ENCODE measurements at places on chromosomes 4 and X.

GRCh38 chr4:110489901-110490508 is 14.1 kb downstream of the ENPEP start:
- DNase-seq: no peak

- no peak for DNase-seq
Measured at GRCh38 chrX:67104982-67105757, 438.7 kb upstream of the AR start.

DNA sequence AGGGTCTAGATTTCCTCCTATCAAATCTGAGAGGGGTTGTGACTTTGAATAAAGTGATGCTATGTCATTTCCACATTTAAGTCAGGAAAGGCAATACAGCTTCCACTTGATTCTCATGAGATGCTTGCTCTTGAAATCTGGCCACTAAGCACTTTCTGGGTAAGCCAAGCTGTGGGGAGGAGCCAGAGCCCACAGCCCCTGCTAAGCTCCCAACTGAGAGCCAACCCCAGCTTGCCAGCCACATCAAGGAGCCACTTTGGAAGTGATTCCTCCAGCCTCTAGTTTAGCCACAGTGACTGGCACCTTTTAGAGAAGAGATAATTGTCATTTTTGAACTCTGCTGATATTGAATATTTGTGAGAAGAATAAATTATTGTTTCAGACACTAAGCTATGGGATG is 1441.5 kb upstream of the IGFBP7 start:
- no peak for DNase-seq

GRCh38 chrX:136380010-136380769 is 79.4 kb downstream of the ADGRG4 start:
- DNase-seq: no peak

GRCh38 chr4:157996061-157997028 is 176.5 kb downstream of the GASK1B start:
- no peak for DNase-seq

- DNase-seq: no peak
Measured at GRCh38 chr4:31787701-31788100, 1067.5 kb downstream of the PCDH7 start.

GRCh38 chrX:39296472-39296871 is 495.2 kb downstream of the MID1IP1 start:
- DNase-seq: no peak

GRCh38 chrX:14801136-14801535 is 71.7 kb downstream of the FANCB start:
- no peak for DNase-seq

DNA sequence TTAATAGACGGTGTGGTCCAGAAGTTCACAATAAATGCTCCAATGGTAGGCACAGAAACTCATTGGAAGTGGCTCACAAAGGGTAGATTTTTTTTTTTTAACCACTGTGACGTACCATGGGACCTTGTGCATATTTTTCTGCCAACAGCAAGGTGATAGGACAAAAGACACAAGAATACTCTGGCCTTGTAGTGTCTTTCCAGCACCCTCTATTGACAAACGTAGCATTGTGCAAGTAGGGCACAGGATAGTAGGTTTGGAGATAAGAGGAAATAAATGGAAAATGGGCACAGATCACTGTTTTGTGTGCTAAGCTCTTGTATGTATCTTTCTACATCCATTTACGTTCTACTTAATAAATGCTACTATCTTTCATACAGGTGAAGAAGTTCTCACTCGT is 2054.9 kb downstream of the PCDH7 start:
- DNase-seq: peak; percentile 32

GRCh38 chr4:88112856-88113255 is 45.6 kb downstream of the ABCG2 start:
- DNase-seq: no peak

- no peak for DNase-seq
Measured at GRCh38 chrX:78042601-78043000, 61.4 kb upstream of the PGK1 start.

DNA sequence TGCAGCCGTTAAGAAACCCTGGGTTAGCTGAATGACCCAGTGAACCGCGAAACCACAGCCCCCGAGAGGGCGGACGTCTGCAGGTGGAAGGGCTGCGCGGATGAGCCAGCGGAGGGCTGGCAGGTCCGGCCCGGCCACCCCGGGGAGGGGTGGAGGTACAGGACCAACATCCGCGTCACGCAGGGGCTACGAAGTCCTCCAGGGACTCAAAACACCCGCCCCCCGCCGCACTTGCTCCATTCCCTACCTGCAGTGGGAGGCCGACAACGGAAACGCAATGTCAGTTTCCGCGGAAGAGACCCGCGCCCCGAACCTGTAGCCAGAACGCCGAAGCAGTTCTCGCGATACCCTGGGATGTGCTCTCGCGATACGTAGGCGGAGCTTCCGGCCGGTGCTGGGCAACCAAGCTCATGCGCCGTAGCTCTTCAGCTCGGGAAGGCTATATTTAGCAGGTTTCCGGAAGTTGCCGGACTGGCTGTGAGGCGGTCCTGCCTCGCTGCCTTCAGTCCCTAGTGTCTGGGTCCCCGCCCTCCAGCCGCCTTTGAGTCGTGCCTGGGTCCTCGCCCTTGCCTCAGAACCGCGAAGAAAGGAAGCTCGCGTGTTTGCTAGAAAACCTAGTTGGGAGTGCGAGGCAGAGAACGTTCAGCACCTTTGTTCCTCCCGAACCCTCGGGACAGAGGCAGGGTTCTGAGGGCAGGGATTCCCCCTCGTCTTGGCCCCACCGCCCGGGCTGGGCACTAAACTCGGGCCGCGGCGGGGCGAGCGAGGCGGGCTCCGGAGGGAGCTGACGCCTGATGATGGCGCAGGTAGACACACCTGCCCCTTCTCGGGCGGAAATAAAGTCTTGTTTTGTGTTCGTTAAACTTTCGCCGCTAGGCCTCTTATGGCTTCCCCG is at the start of the genes OFD1 and TRAPPC2:
Gene OFD1 (plus strand): TSS at position 471 of the 895 bp plus-strand sequence. CDS start 324 bp downstream, at position 795.
Gene TRAPPC2 (minus strand): TSS at position 343 of the 895 bp plus-strand sequence. CDS start 14,657 bp downstream, outside the sequence.
- peak; percentile 90 for DNase-seq

GRCh38 chr4:148926276-148927260 is 484.4 kb upstream of the NR3C2 start:
- DNase-seq: no peak

- DNase-seq: no peak
Measured at GRCh38 chr4:40377512-40378365, 42.6 kb downstream of the CHRNA9 start.

- DNase-seq: no peak
Measured at GRCh38 chr4:41362621-41363383, 106.1 kb downstream of the UCHL1 start.
